ENCODE measurements at places on chromosomes 1 and 21.

DNA sequence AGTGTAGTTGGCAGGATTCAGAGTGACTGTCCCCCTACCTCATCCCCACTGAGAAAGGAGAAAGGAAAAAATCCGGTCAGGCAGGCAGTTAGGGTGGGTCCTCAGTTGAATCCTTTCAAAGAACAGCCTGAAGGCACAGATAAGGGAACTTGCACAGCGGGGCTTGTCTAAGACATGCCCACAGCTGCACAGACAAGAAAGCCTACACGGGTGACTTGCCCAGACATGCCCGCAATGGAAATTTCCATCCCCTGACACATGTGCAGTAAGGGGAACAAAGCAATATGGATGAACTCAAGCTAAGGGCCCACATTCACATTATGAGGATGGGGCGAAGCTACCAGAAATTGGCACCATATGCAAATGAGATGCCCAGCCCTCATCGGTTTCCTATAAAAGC, 82.5 kb downstream of the DESI2 start:
- no peak for DNase-seq

- DNase-seq: no peak
Measured at GRCh38 chr1:19596065-19596713, 47.9 kb upstream of the NBL1 start.

GRCh38 chr21:32917362-32918135, 108.2 kb upstream of the OLIG2 start:
- no peak for DNase-seq

GRCh38 chr1:32127409-32128198, 19.7 kb downstream of the KPNA6 start:
- DNase-seq: no peak

DNA sequence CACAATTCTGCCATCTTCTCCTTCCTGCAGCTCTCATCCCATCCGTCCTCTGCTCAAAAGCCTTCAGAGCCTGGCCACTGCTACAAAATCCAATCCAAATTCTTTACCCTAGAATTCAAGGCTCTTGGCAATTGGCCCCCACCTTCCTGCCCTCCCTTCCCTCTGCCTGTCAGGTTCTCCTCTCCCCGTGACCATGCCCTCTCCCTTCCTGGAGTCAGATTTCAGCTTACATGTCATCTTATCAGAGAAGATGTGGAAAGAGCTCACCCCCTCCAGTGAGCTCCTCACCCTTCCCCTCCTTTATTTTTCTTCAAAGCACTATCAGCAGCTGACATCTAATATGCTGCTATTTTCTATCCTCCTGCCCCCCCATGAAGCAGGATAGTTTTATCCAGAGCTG, 86.9 kb downstream of the GRIK3 start:
- DNase-seq: no peak

DNA sequence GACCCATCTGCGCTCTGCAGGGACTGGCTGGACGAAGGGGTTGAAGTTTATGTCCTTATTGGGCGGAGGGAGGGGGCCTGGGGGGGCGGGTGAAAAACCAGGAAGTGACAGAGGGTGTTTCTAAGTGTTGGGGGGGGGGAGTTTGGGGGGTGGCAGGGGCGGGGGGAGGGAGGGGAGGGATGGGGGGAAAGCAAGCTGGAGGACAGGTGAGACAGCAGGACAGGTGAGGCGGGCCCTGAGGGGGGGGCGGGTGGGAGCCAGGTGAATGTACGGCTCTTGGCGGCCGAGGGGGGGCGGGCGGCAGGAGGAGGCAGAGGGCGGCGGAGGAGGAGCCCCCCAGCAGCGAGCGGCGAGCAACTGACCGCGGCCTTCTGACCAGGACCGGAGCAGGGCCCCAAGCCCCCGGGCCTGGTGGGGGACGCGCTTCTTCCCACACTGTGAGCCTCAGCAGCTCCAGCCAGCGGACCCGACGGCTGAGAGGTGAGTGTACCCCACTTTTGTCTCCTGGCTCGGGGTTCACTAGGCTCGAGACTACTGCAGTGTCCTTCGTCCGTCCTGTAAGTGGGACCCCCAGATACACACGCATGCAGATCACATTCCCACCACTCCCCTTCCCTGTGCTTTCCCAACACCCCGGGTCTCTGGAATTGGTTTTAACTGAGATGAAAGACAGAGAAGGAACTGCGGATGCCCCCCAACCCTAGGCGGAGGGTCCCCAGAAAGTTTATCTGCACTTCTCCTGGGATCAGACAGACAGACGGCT, at the start of gene ZBTB7B:
Gene ZBTB7B, plus strand, starts transcription at position 339 of the 763 bp plus-strand sequence. CDS start 11,859 bp downstream, outside the sequence.
- DNase-seq: no peak

GRCh38 chr1:13935336-13935735, 235.3 kb downstream of the PRDM2 start:
- no peak for DNase-seq

- no peak for DNase-seq
Measured at GRCh38 chr1:21241771-21242581, 48.3 kb downstream of the ECE1 start.

GRCh38 chr1:52665006-52665941, 32.3 kb downstream of the SHISAL2A start:
- no peak for DNase-seq

DNA sequence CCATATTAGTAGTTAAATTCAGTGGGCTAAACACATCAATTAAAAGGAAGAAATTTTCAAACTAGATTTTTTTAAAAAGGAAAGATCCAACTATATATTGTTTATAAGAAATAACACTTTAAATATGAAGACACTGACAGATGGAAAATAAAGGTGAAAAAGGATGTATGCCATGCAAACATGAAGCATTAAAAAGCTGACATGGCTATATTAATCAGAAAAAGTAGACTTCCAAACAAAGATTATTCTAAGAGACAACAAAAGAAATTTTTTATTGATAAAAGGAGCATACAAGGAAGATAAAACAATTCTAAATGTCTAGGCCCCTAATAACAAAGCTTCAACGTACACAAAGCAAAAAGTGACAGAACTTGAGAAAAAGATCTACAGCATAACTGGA, 92.2 kb downstream of the ATF6 start:
- no peak for DNase-seq

DNA sequence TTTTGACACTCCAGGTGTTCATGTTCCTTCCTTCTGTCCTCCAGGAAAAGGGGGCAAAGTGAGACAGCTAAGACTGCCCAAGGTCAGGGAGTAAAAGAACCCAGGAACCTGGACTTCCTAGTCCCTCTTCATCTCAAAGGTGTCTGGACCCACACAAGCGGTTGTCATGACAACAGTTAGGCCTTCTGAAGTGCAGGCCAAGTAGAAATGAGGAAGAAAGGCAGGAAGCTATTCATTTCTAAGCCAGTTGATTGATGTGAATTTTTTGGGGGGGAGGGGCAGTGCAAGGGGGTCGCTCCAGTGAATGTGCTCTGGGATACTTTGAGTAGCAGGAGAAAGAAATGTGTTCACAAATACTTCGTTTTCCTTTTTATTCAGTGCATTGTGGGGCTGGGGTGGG, 114.3 kb downstream of the NAV1 start:
- DNase-seq: no peak

GRCh38 chr21:44903050-44903685, 17.5 kb downstream of the ITGB2 start:
- no peak for DNase-seq

DNA sequence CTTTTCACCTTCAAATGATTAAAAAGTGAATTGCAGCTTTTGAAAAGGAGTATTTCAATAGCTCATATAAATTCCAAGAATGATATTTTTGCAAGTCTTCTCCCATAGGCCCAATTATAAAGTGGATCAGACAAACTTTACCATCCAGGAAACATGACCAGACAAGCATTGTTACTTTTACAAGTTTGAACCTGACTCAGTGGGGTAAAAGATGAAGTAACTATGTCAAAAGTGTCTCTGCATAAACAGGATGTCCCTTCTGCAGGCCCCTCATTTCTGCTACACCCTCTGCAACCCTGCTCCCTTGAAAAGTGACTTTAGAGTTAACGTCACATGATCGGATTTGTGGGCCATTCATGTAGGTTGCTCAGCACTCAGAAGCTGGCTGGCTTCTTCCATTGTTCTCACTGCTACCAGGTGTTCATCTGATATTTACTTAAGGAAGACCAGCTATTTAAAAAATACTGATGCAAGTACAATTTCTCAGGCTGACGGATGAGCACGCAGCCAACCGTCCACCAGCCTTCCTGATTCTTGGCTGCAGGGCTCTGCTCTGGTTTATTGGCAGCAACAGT, 32.3 kb downstream of the URB1 start:
- no peak for DNase-seq

DNA sequence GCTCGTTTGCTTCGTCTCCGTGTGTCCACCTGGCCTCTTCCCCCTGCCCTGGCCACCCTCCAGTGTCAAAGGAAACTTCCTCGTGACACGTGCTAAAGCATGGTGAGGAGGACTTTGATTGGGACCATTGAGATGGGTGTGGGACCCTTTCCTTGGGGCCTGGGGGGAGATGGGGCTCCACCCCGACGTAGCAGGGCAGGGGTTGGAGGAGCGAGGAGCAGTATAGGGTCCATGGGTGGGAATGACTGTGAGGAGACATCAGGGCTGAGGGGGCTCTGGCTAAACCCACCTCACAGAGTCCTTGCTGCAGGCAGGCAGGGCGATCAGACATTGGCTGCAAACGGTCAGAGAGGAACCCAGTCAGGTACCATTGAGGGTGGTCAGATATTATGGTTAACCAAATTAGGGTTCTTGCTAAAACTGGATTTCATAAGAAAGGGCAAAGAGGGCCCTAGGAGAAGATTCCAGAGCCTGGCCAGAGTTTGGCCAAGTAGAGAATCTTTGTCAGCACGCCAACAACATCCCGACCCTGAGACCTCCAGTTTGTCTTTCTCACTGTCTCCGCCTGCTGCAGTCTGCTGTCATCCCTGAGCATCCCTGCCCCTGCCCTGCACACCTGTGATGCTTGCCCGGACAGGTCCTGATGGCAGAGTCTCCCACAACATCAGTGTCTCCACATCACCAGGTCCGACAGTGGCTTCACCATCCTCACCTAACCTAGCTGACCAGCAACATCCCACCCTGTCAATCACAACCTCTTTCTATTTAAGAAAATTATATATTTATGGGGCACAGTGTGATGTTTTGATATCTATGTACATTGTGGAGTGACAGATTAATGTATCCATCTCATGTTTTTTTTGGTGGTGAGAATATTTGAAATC, 8.0 kb downstream of the RNF187 start:
- no peak for DNase-seq

DNA sequence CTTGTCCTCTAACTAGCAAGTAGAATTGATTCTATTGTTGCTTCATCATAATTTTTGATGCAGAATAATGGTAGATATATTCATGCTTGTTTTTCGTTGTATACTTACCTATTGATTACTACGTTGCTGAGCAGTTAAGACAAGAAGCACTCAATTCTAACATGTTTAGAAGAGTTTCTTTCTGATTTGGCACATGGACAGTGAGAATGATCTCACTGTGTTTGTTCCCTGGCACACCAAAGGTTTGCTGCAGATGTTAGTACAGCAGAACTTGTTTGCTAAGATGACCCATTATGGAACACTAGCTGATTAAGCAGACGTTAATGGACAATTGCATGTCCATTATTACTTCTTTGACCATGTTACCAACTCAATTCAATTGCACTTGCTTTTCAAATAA, 184.7 kb upstream of the SGIP1 start:
- no peak for DNase-seq

- DNase-seq: peak; percentile 38
Measured at GRCh38 chr1:179229214-179230140, at the start of gene ABL2. Gene ABL2 (minus strand): TSS chr1:179229677. CDS start chr1:179229397, 280 bp downstream.

DNA sequence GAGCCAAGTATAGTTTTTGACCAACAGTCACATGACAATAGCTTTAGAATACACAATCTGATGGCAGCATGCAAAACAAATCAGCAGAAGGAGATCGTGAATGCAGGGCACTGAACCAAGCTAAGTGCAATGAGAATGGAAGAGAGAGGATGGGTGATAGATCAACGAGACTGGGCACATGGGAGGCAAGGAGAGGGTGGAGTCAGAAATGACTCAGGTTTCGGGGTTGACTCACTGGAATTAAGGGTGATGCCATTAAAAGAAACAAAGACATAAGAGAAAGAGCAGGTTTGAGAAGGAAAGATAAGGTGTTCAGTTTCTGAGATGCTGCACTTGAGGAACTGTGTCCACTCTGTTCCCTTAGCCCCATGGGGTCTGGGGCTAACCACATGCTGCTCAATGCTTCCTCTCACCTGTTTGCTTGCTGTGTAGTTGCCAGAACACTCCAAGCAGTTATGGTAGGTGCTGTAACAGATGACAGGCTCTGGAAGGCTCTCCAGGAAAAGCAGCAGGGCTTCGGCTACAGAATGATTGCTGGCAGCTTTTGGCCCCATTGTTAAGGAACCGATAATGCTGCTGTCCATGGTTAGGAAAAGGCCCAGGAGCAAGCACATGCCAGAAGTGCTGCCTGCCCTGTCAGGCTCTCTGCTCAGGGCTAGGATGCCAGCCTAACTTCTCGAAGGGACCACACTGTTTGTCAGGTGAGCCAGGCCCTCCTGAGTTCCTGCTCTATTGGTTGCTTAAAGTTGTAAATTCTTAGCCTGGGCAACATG, 6.1 kb upstream of the MTF1 start:
- DNase-seq: no peak

DNA sequence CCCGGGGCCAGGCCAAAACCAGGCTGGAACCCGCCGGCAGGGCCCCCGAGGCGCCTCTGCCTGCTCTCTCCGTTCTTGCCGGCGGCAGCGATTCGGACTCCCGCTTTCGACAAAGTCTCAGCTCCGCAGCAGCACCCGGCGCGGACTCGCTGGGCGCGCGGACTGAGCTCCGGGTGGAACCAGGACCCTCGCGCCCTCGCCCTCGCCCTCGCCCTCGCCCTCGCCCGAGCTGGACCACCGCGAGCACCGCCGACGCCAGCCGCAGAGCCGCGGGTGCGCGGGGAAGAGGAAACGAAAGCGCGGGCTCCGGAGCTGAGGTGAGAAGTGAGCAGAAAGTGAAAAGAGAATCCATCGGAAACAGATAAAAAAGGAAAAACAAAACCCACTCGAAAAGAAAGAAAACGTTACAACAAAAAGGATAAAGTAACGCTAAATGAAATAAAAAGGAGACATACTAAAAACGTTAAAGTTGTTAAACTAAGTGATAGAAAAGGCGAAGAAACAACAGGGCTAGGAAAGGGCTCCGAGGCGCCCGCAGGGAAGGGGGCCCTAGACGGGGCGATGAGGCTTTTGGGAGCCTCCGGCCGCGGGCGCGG, 64.9 kb downstream of the MEF2D start:
- no peak for DNase-seq
